ENCODE measurements at places on chromosomes 1 and 21.

DNA sequence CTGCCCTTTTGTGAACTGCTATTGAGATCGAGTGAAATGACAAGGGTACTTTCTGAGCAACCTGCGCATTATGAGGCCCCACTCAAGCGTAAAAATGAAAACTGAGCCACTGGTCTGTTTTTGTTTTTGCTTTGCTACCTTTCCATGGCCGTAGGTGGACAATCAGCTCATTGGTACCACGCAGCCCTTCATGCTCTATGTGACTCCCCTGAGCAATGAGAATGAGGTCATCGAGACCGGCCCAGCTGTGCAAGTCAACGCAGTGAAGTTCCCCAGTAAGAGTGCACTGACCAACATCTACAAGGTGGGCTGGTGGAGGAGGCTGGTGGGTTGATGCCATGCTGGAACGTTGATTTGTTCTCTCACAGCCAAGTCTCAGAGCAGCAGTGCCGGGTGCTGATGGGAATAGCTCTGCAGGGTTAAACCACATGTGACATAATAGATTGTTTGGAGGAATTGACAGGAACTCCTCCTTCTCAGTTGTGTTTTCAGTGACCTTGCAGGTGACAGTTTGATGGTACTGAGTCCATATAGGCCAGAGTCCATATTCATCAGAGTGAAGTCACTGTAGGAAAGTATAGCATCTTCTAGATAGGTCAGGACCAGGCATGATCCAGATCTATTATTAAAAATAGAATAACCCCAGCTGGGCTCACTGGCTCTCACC is 170.3 kb downstream of the VPS13D start:
- DNase-seq = no peak

DNA sequence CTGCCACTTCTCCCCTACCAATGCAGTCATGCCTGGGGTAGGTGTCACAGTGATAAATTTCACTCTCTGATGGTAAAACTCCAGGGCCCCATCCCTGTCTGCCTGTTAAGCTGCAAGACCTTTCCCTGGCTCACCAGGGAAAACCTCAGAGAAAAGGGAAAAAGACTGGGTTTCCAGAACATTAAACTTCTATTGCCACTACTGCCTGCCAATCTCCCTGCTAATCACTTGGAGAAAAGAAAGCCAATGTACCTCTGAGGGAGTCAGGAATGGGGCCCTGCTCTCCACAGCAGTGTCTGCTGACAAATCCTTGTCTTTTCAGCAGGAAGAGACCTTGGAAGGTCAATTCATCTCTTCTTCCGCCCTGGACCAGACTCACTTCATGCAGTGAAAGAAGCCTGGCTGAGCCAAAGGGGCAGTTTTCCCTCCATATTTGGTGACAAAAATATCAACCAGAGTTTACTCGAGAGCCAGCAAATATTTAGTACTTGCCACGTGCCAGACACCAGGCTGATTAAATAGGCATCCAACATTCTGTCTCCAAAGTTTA is 49.1 kb upstream of the CTTNBP2NL start:
- DNase-seq = no peak

DNA sequence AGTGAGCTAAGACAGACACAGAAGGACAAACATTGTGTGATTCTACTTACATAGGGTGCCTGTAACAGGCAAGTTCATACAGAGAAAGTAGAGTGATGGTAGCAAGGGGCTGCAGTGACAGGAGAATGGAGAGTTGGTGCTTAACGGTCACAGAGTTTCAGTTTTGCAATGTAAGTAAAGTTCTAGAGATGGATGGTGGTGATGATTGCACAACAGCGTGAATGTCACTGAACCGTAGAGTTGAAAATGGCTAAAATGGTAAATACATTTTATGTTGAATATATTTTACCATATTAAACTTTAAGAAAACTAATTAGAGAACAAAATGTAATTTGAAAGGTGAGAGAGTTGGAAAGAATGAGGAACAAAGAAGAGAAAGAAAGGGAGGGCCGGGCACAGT is 8.7 kb downstream of the CFAP107 start:
- DNase-seq = no peak

DNA sequence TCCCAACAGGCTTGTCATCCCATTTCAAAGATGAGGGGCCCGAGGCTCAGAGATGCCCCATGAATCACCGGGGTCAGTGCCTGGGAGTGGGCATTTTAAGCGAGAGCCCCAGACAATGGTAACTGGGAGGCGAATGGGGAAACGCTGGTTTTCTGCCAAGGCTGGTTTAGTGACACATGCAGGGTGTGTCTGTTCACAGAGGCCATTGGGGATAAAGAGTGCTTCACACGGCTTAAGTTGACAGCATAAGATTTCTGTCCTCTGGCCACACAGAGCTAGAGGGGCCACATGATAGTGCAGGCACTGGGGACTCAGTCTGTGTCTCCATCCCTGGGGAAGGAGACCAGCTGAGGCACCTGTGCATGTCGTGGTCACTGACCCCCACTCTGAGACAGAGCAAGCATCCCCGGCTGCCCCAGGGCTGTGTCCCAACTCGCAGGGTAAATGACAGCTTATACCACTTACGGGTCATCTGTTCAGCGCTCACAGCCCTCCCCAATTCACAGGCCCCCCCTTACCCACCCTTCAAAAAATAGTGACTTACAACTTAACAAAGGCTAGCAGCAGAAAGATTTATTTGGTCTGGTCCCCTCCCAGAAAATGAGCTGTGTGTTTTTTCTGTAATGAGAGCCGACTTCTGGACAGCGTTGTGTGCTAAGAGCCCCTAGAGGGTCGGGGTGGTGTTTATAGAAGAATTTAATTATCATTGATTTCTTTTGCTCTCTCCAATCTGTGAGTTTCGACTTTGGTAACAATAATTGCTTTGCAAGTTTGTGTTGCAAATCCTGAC is 34.9 kb upstream of the ARHGEF16 start:
- DNase-seq = no peak
